Brain (organoid and tissue), 16 donors: ENCODE measurements at places on chromosomes 12 and 14.

DNA sequence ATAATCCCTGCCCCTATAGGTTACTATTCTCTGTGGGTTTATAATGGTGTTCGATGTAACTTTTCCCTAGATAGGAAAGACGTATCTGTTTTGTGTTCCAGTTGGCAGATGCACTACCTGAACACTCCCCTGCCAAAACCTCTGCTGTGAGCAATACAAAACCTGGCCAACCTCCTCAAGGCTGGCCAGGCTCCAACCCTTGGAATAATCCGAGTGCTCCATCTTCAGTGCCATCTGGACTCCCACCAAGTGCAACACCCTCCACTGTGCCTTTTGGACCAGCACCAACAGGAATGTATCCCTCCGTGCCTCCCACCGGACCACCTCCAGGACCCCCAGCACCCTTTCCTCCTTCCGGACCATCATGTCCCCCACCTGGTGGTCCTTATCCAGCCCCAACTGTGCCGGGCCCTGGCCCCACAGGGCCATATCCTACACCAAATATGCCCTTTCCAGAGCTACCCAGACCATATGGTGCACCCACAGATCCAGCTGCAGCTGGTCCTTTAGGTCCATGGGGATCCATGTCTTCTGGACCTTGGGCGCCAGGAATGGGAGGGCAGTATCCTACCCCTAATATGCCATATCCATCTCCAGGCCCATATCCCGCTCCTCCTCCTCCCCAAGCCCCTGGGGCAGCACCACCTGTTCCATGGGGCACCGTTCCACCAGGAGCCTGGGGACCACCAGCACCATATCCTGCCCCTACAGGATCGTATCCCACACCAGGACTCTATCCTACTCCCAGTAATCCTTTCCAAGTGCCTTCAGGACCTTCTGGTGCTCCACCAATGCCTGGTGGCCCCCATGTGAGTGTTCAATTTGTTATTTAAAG is 11.3 kb downstream of the MAPK1IP1L start:
- DNase-seq: no peak

DNA sequence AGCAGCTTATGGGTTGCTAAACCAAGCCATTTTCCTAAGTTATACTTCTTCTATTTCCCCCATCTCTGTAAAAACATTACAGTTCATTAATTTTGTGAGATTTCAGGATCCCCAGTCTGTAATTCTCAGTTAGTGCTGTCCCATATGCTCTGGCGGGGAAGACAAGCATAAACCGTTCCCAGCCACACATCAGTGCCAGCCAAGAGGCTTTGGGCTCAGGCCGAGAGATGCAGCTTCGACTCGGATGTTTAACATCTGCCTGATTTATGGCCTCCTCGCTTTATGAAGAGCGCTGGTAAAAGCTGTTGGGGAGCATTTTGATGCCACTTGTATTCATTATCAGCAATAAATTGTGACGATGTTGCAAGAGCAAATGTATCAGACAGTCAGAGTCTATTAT is 349.1 kb upstream of the CCDC196 start:
- DNase-seq: peak; percentile 27

DNA sequence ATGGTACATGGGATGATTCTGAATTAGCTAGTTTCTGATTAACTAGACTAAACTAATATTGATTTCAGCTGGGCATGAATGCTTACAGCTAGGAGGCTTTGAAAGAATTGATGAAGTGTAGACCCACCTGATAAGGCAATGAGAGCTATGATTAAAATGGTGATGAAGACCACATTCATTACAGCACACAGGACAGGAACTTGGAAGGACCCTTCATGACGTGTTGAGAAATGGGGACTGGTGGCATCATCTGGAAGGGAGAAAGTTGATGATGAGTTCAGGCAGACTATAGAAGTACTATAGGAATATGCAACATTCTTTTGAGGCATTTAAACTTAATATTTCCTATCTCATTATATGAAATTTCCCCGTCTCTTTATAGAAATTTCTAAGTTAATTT is 4.5 kb downstream of the CD69 start:
- DNase-seq: no peak

DNA sequence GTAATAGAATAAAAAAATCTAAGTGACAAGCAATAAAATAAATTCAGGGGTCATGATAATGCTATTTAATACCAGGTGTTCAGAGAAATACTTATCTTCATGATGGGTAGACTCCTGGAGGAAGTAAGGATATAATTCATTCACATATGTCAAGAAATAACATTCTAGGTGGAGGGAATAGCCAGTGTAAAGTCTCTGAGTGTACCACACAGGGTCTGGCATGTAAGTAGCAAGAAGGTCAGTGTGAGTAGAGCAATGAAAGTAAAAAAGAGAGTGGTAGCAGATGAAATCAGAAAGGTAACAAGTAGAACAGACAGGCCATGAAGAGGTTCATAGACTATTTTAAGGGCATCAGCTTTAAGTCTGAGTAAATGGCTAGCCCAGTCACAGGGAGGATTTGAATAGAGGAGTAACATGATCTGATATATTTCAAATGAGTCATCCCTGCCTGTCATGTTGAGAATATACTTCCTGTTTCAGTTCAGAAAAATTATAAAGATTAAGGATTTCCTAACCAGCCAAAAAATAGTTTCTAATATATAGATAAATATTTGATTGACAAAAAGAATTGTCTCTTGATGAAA is 519.9 kb downstream of the C12orf50 start:
- DNase-seq: no peak

DNA sequence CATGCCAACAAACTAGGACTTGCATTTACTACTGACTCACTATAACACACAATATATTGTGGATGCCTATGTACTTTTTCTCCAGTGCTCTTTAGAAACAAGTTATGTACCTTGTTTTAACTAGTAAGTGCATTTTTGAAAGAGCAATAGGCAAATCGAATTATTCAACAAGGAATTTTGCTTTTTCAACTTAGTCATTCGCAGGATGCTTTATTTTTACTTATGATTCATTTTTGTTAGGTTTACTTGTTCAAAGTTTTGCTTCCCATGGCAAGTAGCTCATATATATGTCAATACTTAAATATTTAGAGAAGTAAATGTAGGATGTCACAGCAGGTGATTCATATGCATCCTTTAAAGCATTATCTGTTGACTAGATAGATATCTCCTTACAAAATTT is 149.8 kb downstream of the PELI2 start:
- no peak for DNase-seq

GRCh38 chr14:77645520-77646230 is 29.2 kb upstream of the SPTLC2 start:
- no peak for DNase-seq

- DNase-seq: peak; percentile 67
Observed at GRCh38 chr14:89429199-89430181, 12.5 kb upstream of the FOXN3 start.

DNA sequence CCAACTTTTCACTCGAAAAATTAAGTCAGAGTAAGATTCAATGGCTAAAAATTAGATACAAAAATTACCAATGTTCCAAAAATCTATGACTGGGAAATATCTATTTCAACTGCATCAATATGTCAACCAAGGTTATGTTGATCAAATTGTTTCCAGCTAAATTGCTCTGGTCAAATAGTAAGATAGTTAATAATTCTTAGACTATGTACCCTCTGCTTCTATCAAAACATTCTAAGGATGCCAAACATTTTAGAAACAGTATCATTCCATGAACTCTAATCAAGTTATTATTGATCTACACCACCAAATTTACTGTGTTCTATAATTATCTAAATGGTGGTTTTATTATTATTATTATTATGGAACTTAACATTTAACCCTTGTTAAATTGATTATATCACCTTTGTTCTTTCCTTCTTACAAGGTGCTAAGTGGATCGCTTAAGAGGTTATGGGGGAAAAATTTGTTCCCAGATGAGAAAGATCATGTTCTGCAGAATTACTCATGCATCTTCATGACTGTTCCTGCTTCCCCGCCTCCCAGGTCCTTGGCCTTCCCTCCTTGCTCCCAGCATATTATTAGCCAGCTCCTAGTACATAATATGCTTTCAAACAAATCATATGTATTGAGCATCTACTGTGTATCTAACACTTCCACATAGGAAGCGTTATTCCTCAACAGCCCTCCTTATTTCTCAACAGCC is 240.5 kb upstream of the KRR1 start:
- no peak for DNase-seq

GRCh38 chr14:61503167-61503801 is 181.9 kb downstream of the PRKCH start:
- DNase-seq: no peak

DNA sequence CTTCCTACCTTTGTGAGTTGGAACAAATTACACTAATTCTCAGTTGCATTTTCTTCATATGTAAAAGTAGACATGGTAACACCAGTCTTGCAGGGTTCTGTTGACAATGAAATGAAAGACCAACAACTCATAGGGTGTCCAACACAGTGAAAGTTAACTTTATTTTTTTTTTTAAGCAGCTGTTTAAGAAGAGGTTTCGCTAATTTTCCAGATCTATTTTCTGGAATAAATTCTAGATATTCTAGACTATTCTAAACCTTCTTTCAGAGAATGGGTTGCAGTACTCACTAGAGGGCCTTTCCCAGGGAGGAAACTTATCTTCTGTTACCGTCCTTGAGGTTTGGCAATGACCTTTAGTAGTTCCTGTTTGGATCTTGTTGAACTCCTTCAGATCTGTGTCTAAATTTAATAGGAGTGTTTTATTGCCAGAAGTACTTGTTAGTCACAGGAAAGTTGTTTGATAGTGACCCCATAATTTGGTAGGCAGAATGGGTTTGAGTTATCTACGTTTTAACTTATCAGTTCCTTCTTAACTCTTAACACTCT is 2.8 kb upstream of the ART4 start:
- DNase-seq: no peak

GRCh38 chr12:69329669-69330428 is 18.3 kb upstream of the LYZ start:
- no peak for DNase-seq

DNA sequence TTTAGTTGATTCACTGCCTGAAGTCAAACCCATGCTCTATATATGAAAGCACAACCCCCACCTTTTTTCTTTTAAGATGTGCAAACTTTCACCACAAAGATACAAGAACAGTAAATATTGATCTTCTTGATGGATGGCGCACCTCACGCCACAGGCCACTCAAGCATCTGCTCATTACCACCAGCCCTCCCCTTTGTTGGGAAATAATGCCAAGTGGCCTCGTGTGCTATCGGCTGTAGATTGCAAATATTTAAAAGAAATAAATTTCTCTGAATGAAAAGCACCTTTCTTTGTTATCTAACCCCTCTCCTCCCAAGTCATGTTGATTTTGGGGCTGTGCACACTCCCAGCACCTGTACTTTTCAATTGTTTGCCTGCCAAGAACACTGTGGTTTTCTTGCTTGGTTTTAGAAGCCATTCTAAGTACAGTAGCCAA is 122.7 kb downstream of the C12orf42 start:
- no peak for DNase-seq

- peak; percentile 16 for DNase-seq
Observed at GRCh38 chr14:58299401-58300330, 1.3 kb downstream of the ARID4A start.

GRCh38 chr14:100778526-100778882 is 47.4 kb upstream of the MEG3 start:
- no peak for DNase-seq

GRCh38 chr12:27279826-27280225 is 35.7 kb downstream of the STK38L start:
- DNase-seq: no peak

DNA sequence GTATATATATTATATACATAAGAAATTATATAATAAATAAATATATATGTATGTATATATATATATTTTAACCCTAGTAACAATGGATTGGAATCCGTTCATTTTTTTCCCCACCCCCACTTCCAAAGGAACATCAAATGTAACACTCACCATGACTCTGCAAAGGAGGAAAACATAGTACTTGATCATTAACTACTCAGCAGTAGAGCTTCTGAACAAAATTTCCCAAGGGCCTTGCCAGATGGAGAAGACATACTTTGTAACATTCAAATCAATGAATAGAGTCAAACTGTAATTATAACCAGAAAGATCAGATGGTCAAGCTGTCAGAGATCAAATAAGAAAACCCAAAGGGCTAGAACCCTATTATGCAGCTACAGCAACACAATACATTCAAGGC is 126.0 kb upstream of the CNTN1 start:
- DNase-seq: peak; percentile 59

- peak; percentile 69 for DNase-seq
Observed at GRCh38 chr12:21656905-21657325, 727 bp downstream of the LDHB start.

- DNase-seq: no peak
Observed at GRCh38 chr14:56378475-56378877, 201.1 kb upstream of the TMEM260 start.

- DNase-seq: peak; percentile 54
Observed at GRCh38 chr12:124392271-124392666, 97.4 kb downstream of the RFLNA start.

DNA sequence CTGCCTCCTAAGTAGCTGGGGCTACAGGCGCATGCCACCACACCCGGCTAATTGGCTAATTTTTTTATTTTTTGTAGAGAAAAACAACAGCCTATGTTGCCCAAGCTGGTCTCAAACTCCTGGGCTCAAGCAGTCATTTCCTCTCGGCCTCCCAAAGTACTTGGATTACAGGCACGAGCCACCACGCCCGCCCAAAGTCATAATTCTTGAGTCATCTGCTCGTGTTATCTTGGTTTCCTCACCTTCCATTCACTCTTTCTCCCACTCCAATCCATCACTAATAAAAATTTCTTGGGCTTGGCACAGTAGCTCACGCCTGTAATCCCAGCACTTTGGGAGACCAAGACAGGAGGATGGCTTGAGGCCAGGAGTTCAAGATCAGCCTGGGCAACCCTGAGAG is 32.0 kb downstream of the ITGA7 start:
- DNase-seq: no peak

GRCh38 chr14:93029911-93030508 is 85.7 kb downstream of the ITPK1 start:
- no peak for DNase-seq

DNA sequence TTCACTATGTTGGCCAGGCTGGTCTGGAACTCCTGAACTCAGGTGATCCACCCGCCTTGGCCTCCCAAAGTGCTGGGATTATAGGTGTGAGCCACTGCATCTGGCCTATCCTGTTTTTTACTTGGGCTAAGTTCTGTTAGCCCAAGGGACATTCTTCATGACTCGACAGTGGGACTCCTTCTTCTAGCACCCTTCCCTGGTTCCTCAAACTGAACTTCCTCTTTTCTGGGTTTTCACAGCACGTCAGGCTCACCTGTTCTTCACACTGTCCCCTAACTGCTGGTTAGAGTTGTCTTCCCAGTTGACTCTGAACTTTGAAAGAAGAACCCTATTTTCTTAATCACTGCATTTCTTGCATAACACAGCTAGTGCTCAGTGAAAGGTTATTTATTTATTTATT is 22.5 kb downstream of the CABP1 start:
- no peak for DNase-seq

GRCh38 chr12:8590842-8591545 is 21.7 kb downstream of the AICDA start:
- DNase-seq: no peak

GRCh38 chr12:75603475-75603874 is 92.1 kb upstream of the KRR1 start:
- no peak for DNase-seq

GRCh38 chr12:102568276-102568675 is 87.9 kb upstream of the IGF1 start:
- DNase-seq: no peak

- no peak for DNase-seq
Observed at GRCh38 chr12:906062-906585, 43.4 kb downstream of the RAD52 start.
